ENCODE measurements at places on chromosomes 4 and X.

GRCh38 chr4:164753873-164754488 is at the start of gene SMIM31:
TSS of gene SMIM31 (plus strand) at chr4:164754131. CDS start at chr4:164770444, 16,313 bp downstream.
- no peak for DNase-seq

DNA sequence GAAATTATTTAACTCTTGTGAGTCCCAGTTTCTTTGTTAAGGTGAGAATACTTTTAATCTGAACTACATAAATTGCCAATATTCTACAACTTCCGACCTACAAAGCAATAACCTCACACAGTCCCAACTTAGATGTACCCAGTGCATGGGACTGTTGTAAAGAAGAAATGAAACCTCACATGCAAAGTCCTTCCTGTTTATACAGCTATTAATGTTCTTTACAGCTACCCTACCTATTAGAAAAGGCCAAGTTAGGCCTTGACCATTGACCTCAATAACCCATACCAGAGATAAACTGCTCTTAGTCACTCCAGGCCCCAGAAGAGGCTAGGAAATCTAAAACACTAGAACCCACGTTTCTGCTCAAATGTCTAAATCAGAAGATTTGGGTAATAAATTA is 920.1 kb upstream of the TENM3 start:
- DNase-seq, result no peak

DNA sequence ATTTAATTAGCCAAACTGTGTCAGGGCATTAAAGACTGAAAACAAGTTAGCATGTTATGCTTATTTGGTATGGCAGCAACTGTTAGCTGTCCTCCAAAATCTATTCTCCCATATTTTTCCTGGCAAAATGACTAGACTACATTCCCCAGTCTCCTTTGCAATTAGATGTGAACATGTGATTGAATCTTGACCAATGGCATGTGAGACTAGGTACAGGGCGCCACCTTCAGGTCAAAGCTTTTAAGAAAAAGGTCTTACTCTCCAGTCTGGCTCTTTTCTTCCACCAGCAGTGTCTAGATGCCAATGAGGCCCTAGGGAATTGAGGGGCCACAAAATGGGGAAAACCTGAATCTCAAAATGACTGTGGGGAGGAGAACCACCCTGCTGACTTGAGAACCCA is 408.2 kb downstream of the SMARCA1 start:
- DNase-seq, result no peak

DNA sequence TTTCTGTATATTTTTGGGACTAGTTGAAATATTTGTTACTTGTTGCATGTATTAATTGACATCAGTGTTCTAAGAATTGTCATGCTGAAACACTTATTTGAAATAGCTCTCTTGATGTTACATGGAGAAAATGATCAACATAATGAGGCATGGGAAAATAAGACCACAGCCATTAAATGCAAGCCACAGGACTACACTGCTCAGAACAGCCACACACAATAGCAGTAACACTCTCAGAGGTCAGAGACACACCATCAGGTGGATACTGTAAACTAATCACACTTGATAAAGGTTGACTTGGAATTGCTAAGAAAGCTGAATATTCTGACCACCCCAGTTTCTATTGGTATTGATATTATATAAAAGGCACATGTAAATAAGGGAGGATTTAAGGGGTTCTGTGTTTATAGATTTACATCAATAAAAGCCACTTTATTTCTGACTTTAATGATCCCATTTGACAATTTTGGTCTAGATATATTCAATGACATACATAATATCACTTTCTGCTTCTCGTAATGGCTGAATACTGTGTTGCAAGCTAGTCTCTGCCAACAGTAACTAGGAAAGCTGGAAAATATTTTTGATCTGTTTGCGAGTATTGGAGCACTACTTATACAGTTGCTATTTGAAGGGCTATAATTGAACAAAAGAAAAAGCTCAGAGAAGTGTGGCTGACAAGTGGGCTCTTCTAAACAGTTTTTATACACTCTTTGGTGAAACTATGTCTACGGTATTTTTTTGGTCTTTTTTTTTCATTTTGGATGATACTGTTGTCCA is 876.5 kb upstream of the INTU start:
- DNase-seq, result no peak

DNA sequence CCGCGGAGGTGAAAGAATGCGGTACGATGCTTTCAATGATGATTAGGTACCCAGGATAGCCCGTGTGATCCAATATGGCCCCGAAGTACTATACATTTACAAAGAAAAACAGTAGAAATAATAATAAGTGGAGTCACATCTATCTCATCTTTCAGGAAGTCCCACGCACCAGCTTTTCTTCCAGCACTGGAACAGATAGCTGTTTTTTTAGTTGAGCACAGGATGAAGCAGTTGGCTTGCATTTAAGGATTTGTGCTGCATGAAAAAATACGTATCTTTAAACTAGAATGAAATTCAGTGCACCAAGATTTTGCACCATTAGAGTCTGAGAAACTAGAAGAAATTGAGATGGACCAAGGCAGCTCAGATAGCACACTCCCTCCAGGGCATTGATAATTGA is 44.1 kb downstream of the SMIM20 start:
- no peak for DNase-seq

DNA sequence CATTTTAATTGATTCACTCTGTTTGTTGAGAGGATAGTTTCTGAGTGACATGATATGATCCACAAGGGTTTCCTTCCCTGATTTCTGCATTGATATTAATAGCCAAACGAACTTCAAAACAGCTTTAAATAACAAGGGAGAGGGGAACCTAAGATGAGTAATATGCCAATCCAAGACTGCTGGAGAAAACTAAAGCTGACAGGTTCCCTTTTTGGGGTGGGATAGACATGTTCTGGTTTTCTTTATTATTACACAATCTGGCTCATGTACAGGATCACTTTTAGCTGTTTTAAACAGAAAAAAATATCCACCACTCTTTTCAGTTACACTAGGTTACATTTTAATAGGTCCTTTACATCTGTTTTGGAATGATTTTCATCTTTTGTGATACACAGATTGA is 182.2 kb downstream of the AR start:
- no peak for DNase-seq

DNA sequence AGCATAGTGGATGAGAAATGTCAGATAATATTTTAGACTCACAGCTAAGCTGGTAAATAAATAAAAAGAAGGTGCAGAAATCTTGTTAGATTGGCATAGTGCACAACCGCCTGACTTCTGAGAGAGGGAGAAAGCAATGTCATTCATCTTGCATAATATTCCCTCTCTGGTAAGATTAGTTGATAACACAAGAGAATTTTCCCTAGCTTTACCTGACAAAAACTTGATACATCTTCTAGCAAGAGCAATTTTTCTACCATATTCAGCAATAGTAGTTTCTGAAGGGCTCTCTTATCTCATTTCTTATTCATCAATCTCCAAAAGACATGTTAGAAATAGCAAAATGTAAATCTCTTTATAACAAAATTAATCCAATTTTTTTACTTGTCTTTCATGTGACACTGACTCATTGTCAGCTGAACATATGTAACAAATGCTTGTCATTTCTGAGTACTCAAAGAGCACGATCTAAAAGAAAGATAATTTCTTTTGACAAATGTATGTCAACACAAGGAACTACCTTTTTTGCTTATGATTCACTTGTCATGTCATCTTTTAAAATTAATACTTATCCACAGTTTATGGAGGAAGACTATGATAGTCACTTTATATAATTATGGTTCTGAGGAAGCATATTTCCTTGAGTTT is 240.0 kb downstream of the ARAP2 start:
- DNase-seq, result no peak

GRCh38 chr4:17324386-17324830 is 187.5 kb downstream of the QDPR start:
- DNase-seq, result peak; percentile 21

- no peak for DNase-seq
Measured at GRCh38 chrX:115949900-115950822, 220.4 kb upstream of the AGTR2 start.

- no peak for DNase-seq
Measured at GRCh38 chr4:188221090-188221489, 81.8 kb downstream of the TRIML1 start.
